Endodermal cell (in vitro differentiated cells): ENCODE measurements at places on chromosomes 12 and 14.

GRCh38 chr12:24596768-24597388 lies 352.0 kb downstream of the BCAT1 start:
- no peak for DNase-seq

DNA sequence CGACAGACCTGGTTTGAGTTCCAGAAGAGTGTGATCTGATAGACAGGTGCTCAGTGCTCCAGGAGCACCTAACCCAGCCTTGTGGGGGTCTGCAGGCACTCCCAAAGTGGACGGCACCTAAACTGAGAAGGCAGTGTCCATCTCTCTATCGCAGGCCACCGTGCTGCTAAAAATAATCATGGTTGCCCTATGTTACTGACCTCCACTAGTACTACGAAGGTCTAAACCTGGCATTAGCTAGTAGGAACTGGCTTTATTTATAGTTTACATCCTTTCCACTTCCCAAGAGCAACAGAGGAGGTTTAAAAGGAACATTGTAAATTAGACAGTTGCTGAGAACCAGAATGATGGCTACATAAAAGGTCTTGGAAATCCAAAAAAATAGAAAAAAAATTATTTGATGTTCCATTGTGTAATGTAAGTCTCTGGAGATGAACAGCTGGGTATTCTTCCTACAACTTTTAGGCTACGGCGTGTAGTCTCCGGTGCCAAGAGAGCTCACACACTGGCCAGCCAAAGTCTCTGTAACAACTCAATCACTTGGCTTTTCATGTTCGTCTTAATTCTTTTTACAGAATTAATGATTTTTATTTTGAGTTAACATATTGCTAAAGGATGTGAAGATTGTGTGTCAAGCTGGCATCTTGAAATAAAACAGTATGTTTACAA lies 27.3 kb downstream of the PPFIBP1 start:
- no peak for DNase-seq

GRCh38 chr14:89293314-89293916 lies 123.6 kb downstream of the FOXN3 start:
- DNase-seq: no peak

DNA sequence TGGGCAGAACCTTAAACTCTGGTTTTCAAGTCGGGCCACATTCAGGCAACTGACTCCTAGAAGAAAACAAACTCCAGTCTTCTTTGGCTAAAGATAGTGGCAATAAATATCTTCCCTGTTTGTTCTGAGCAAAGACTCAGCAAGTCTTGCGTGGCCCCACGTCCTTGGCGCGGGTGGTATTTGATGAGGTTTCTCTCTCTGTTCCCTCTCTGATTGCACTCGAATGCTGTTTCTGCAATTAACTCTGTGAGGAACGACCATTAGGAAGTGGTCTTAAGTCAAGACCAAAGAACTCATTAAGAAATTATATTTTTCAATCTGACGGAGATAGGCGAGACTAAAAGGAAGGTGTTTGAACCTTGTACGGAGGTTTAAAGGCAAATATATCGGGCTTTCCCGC lies 177.6 kb downstream of the TMEM132C start:
- DNase-seq: no peak

GRCh38 chr14:72644038-72644437 lies 249.9 kb downstream of the DPF3 start:
- DNase-seq: no peak

- DNase-seq: no peak
Observed at GRCh38 chr12:38328306-38328895, 11.8 kb downstream of the ALG10B start.

GRCh38 chr12:3727354-3727753 lies 25.6 kb downstream of the CRACR2A start:
- no peak for DNase-seq

GRCh38 chr12:47881826-47882427 lies 22.9 kb downstream of the VDR start:
- DNase-seq: no peak

DNA sequence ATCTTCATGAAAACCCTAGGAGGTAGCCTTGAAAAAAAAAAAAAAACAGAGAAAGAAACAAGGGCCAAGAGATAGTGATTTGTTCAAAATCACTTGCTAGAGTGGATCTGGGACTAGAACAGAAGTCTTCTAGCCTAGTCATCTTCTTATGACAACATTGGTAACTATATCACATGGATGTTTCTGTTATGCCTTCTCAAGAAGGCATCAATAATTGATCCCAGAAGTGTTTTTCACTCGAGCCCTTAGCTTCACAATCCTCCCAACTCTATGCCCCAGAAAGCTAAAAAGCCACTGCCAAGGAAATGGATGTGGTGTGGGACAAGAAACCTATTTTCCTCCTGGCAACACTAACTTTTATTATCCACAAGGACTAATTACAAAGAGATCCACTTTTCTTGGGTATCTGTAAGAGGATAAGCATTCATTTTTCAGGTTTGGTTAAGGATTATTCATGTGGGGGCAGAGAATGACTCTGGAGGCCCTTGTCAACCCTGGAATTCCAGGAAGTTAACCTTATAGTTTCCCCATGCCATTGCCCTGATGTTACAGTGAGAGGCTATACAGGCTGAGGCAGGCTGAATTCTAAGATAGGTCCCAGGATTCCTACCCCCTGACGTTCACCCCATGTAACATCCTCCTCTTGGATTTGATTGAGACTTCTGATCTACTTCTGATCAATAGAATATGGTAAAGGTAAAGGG lies 67.7 kb upstream of the CPM start:
- no peak for DNase-seq

- DNase-seq: no peak
Observed at GRCh38 chr14:45284802-45285201, 31.8 kb upstream of the MIS18BP1 start.

- DNase-seq: peak; percentile 44
Observed at GRCh38 chr12:132723015-132723763, 12.5 kb downstream of the PGAM5 start.

DNA sequence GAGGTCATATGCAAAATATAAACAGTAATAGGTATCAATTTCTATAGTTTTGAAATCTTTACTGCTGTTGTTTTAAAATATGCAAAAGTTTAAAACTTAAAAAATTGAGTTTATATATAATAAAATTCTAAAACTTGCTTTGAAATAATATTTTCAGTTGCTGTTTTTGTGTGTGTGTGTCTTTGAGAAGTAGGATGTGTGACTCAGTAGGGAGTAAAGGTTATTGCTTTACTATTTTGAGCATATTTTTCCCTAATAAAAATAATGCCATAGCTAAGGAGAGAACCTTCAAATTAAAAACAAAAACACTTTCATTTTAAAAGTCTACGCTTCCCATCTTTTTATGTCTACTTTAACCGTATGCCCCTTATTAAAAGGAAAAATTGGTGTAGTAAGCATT lies 238.1 kb downstream of the FBXL14 start:
- DNase-seq: no peak

DNA sequence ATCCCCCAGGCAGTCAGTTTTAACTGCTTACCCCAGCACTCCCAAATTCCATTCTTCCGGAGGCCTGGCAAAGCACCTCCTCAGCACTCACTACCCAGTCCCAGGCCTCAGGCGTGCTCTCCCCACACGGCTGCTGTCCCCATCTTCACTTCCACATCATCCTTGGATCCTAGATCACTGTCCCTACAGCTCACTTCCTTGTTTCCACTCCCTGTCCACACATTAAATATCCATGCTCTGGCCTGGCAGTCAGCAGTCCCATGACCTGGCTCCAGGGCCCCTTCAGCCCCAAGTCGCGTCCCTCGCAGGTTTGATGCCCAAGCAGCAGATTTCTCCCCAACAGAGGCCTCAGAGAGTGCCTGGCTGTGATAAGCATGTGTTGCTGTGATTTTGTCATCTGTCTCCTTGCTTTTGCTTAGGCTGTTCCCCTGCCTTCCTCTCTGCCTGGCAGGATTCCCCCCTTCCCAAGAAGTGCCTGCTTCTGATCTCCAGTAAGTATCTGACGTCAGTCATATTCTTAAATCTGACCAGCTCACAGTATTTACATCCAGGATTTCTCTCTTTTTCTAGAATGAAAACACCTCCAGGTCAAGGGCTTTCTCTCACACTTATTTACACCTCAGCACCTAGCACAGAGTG lies 241.7 kb downstream of the ZFP36L1 start:
- DNase-seq: no peak

GRCh38 chr12:116959845-116960514 lies 49.2 kb downstream of the FBXW8 start:
- DNase-seq: peak; percentile 21

DNA sequence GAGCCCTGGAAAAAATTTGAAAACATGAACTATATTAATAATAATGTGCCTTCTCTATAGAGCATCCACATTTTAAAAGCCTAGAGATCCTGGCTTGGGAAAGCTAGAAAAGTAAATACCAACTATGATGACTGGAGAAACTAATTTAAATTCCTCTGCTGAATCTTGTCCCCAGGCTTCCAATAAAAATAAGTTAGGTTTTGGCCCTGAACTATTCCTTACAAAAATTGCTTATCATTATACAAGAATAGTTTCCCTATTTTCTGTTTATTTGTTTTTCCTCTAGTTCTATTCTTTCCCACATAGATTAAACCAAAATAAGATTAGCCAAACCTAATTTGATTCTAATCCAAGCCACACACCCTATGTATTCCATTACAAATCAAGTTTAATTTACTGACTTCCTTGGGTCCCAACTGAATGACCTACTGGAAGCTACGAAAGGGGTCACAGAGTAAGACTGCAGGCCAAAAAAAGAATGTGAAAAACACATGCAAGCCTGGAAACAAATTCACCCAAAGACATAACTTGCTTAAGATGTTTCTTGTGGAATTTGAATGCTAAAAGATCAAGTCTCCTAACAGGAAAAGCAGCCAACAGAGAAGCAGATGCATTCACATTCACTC lies 133.0 kb downstream of the PAWR start:
- no peak for DNase-seq

DNA sequence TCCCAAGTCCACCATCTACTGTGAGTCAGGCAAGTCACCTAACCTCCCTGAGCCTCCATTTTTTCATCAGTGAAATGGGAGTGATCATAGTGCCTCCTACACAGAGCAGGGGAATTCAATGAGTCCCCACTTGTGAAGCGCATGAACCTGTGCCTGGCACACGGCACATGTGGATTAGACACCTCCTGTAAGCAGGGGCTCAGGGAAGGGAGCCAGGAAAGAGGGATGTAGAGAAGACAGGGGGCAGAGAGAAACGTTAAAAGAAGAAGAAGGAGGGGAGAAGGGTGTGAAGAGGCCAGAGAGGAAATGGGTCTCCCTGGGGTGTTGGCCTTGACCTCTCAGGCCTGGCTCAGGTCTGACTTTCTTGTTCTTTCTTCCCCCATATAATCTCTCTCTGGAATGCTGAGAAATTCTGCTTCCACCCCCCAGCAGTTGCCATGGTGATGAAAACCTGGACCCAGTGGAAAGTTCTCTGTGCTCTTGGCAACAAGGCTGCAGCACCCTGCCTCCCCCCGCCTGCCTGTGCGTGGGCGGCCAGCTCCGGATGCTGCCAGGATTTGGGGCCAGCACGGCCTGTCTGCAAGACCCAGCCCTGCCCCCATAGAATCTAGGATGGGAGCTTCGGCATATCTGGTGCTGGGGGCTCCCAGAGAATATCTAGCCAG lies 94.5 kb downstream of the CALM1 start:
- no peak for DNase-seq

- DNase-seq: no peak
Observed at GRCh38 chr14:23601845-23602180, 23.2 kb upstream of the JPH4 start.

GRCh38 chr14:99062216-99062615 lies 209.8 kb downstream of the BCL11B start:
- DNase-seq: no peak

- no peak for DNase-seq
Observed at GRCh38 chr12:46412857-46413256, 40.3 kb upstream of the SLC38A2 start.

- no peak for DNase-seq
Observed at GRCh38 chr12:2177003-2177402, 124.2 kb downstream of the CACNA1C start.

DNA sequence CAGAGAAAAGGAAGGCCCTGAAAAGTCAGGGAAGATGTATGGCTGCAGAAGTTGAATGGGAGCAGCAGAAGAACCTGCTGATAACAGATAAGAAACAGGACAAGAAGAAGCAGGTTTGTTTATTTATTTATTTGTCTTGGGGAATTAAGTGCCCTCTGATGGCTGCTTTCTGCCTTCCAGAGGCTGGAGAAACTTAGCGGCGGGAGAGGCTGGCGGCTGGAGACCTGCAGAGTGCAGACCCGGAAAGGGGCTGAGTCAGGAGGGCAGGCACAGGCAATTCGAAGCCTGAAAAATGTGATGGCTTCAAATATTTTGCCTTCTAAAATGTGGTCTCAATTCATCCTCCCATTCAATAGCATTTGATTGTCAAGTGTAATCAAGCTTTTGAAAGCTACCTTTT lies 168.2 kb upstream of the GZMB start:
- DNase-seq: peak; percentile 58

DNA sequence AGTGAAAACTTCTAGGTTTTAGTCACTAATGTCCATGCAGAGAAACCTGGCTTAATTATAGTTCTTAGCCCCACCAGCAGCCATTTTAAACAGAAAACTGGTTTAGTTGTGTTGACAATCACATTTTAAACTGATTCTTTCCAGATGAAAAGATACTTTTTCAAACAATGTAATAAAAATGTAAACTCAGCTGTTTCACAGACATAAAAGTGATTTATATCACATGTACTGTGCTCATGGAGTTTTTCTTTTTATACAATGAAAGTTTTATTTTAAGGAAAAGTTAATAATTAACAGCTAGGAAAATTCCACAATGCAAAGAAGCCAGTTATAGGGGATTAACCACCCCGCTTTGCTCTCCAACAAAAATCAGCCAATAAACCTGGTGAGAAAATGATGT lies 129.7 kb downstream of the PAX9 start:
- DNase-seq: no peak

- no peak for DNase-seq
Observed at GRCh38 chr12:21340403-21340802, 5.7 kb upstream of the SLCO1A2 start.

- DNase-seq: no peak
Observed at GRCh38 chr12:25695574-25695973, 142.5 kb upstream of the LMNTD1 start.

DNA sequence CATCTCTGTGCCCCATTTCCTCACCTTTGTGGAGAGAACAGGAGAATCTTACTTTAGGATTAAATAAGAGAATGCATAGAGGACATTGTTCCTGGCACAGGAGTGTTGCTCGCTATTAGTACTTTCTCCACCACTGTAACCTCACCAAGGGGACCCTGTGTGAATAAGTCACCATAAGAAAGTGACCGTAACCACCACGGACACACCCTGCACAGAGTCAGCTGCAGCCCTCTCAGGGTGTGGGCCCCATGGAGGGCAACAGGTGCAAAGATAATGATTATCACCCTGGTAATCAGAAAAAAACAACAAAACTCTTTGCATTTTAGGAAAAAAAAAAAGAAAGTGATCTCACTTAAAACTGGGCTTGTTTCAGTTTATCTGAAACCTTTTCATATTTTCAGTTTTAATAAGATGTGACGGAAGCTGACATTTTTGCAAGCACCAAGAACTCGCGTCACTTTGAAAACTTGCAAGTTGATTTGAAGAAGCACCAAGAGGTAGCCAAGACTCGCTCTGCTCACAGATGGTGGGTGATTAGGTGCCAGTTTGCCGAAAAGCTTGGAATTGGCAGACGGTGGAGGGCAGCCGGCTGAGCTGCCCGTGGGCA lies 87.0 kb upstream of the VRK1 start:
- no peak for DNase-seq
